ENCODE measurements at places on chromosomes 1 and 21.

GRCh38 chr1:103267266-103267665 is 158.9 kb upstream of the COL11A1 start:
- DNase-seq: no peak

DNA sequence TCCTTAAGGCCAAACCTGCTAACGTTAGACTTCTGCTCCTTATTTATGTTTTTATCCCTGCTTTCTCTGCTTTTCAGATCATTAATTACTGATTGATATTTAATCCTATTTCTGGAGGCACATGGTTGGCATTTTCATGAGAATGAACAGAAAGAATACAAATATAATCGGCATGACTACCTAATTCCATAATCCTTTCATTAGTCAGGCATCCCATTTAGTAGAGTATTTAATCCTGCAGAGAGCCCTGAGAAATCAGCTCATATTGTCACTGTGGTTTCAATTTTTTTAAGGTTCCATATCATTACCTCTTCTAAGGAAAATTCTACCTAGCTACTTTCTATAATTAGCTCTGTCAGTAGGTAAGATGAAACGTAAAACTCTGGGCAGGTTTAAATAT is 238.8 kb downstream of the NCAM2 start:
- DNase-seq: no peak

DNA sequence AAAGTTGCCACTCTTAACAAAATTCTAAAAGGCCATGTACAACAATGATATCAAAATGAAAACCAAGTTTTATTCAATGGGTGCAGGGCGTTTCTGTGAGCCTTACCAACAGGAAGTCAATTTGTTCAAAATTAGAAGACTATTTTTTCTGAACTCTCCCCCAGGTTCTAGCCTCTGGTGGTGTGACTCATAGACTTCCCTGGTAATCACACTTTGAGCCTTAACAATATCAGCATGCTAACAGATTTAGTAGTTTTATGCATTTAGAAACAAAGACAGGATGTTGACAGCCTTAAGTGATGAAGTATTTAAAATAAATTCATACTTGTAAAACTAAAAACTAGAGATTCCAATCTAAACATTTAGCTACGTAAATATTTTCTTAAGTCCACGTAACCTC is 88.4 kb downstream of the LRRC8C start:
- peak; percentile 36 for DNase-seq

DNA sequence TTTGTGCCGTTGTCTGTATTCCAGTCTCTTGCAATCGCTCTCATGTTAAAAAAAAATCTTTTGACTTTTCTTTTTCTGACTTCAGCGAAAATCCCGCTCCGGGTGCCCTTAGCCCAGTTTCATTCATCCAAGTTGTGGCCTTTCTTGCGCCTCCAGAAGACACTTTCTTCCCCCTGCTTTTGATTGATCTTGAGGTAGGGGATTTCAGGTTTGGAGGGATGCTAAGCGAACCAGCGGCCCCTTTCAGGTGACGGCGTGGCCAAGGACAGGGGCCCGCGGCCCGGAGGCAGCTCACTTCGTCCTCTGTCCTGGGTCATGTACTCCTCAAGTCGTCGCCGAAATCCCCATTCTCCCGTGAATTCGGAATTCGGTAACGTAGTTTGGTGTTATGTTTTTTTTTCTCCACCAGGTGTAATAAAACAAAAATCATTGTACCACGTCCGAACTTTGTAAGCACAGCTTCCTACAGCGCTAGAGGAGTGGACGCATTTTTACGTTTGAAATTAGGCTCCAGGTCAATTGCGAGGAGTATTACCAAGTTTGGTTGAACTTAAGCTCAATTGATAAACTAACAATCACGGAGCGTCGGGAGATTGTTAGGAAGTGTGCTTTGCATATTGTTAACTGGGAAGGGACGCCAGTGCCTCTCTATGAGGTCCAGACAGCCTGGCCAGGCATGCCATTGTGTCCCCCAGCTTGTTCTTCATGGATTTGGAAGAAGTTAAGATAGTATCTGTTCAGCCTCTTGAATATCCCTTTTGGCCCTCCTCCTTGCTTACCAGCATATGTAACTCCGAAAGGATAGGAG is 1.1 kb downstream of the MRPS6 start:
- no peak for DNase-seq

DNA sequence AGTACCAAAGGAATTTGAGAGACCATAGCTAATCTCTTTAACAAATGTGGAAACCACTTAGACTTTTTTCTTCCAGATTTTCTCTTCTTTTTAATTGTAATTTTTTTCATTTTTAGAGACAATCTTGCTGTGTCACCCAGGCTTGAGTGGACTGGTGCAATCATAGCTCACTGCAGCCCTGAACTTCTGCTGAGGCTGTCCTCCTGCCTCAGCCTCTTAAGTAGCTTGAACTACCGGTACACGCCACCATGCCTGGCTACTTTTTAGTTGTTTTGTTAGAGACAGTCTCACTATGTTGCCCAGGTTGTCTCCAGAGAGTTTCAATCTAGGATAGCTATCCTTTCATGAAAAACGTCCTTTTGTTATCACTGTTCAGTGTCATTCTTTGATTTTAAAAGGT is 15.0 kb downstream of the PRRC2C start:
- no peak for DNase-seq

GRCh38 chr1:162107911-162108310 is 38.4 kb downstream of the NOS1AP start:
- DNase-seq: no peak

DNA sequence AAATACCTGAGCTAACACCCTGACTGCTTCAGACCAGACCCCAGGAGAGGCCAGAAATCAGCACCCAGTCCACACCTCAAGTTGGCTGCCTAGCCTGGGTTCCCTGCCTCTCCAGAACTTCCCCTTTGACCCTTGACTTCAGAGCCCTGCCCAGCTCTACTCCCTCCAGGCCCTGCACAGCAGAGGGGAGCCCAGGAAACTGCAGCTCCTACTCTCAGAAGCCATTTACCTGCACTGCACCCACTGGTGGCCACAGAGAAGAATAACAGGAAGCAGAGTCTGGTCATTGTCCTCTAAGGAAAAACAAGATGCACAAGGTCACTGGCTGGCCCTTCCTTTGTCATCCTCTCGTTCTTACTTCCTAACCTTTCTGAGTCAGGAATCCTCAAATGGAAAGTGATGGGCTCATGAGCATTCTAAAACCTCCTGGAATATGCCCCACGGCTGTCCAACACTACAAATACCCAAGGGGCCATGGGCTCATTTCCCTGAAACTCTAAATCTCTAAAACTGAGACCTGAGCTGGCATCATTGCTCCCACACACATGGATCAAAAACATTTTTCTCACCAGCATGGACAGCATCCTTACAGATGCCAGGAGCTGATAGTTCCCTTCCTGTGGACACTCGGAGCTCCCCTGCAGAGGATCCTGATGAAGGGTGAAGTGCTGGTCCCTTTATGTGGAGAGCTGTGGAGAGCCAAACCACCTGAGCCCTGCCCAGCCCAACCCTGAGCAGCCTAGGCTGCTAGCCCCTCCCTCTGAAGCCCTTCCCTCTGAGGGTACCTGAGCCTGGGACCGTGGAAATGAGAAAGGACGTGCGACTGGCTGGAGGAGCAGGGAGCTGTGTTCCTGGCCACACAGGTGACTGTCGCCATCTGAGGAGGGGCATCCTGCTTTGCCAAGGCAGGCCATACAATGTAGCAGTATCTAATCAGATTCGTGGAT is at the start of gene ITLN2:
Gene ITLN2 (minus strand): TSS at position 652 of the 947 bp plus-strand sequence. CDS start 68 bp downstream, at position 584.
- peak; percentile 20 for DNase-seq
